ENCODE measurements at places on chromosomes 3 and 15. TPM values are rescaled to one million over a fixed set of nuclear protein-coding genes. Genes with fewer than 3 reads are reported as not detected.

ALPK3 gene
- 0.50 TPM for total RNA-seq

SEMA3B gene
- total RNA-seq: 51.6 TPM

MESP2 gene
- total RNA-seq: 0.99 TPM

PEAK1 gene
- 91.8 TPM for total RNA-seq

RAD51 gene
- 0.77 TPM for total RNA-seq
